ENCODE measurements at places on chromosomes 6 and 20.

GRCh38 chr20:3686867-3687321, 5.1 kb upstream of the ADAM33 start:
- DNase-seq: no peak

DNA sequence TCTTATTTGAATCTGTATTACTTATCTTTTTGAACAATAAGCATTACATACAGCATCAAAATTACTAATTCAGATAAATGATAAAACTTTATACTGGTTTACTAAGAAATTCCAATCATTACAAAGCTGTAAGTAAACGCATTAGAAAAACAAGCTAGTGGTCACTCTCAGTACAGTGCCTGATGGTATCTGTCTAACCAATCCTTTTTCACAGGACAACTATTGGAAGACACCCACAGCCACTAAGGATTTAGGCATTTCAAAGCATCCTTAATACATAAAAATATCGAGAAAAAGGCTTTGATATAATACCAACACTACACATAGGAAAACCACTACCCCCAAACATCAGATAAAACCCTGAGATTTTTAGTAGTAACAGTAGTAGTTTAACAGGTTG, 2.6 kb downstream of the CD164 start:
- DNase-seq: no peak

DNA sequence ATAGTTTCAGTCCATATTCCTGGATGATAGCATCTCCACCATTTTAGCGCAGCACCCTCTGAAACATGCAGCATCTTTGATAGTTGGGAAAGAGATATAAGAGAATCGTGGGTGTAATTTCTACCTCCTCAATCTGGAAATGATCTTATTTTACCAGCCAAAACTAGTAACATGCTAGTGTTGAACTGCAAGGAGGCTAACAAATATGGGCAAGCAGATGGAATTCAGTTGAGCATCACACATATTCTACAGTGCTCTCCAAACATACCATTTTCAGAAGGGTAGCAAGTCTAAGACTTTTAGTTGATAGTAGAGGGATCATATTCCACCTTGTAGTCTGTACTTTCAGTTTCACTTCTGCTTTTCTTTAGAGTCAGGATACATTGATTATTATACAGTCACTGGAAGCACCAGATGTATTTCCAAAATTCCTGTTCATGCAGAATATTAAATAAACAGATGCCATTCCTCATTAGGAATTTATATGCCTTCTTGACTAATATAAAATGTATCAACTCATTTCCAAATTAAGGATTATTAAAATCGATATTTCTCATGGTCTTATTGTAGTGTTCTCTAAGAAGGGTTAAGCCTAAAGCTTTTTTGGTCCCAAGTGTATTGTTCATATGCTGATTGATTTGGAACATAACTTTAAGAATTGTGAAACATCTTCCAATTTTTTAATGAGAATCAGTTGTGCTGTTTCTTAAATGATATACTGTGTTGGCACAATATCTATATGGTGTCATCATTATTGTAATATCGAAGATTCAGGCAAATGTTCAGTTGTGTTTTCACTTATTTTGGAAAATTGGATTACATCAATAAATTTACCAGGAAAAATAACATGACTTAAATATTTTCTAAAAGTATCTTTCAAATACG, 362.0 kb downstream of the CENPW start:
- DNase-seq: no peak

DNA sequence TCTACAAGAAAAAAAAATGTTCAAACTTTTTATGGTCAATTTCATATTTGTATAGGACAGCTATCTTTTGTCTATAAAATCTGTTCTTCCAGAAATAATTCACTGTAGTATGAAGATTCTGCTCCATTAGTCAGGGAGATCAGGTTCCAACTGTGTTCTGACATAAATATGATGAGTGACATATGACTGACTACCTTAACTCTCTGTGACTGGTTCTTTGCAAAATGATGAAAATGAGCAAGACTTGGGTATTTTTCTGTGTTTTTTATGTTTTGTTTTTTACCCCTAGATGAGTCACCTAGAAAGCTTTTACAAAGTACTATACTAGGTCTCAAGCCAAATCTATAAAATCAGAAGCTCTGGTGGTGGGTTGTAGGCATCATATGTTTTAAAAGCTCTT, 229.6 kb downstream of the MMUT start:
- DNase-seq: no peak

GRCh38 chr6:163260111-163260895, 154.2 kb upstream of the QKI start:
- DNase-seq: no peak

DNA sequence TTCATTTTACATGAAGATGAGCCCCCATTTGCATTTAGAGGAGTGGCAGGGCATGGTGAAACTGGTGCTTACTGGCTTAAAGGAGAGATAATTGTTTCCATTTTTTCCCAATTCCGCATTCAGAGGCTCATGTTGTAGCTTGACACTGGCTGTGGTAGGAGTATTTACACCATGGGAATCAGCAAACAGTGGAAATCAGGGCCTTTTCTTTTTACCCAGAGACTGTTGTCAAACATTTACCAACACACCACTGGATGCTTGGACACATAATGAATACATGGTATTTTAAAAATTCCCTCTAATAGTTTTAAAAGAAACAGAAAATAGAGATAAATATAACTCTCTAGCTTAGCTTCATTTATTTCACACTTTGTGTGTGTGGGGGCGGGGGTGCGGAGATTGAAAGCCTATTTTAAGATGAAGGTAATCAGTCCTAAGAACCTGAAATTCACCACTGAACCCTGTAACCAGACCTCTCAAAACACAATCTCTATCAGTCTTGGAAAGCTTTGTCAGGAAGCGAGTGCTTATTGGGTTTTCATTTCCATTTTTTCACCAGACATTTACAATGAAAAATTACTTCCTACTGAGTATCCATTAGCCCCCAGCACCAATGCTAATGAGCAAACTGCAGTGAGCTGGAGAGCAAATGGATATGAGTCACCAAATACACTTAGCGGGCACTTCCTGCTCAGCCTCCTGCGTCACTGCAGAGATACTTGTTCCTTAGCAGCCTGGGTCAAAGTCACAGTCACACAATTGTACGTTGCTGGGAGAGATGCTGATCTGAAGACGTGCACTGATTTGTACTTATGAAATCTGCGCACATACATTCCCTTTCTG, 532.0 kb downstream of the BCKDHB start:
- DNase-seq: no peak

GRCh38 chr6:110250838-110251237, 70.6 kb downstream of the CDC40 start:
- DNase-seq: no peak

GRCh38 chr6:144543006-144543871, 258.1 kb downstream of the UTRN start:
- DNase-seq: no peak

DNA sequence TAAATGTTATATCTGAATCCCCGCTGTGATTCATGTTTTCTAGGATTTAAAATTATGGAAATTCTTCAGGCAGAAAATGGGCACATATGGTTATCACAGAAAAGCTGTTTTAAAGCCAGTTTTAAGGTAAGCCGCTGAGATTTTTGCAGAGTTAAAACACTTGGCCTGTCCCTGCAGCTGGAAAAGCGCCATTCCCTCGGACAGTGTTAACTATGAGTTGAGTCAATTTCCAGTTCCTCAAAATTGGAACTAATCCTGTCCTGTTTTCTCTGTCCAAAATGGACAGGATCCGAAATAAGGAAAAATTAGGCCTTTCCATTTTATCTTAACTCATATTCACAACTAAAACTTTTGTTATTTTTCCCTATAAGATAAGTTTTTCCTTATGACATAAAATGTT, 225.2 kb downstream of the SAMD5 start:
- no peak for DNase-seq

DNA sequence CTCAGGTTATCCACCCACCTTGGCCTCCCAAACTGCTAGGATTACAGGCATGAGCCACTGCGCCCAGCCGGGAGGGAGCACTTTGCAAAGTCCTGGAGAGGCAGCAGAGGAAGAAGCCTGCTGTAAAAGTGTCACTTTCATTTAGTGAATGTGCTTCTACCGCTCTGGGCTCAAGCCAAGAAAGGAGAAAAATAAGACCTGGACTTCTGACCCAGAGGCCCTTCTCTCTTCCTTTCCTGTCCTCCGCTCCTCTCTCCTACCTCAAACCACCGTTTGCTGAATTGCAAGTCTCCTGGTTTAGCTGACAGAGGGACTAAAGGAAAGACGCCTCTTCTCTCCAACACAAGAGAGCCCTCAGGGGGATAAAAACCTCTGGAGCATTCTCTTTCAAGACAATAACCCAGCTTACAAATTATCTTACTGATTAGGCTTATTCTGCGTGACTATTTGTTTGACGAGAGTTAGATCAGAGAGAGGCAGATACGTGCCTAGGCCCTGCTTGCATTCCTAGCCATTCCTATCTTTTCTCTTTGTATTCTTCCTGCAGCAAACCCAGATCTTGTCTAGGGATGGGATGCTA, 84.2 kb upstream of the SLC22A23 start:
- DNase-seq: no peak

GRCh38 chr20:22597303-22597702, 12.9 kb upstream of the FOXA2 start:
- DNase-seq: no peak

GRCh38 chr6:141394125-141394536, 738.6 kb upstream of the GJE1 start:
- no peak for DNase-seq

DNA sequence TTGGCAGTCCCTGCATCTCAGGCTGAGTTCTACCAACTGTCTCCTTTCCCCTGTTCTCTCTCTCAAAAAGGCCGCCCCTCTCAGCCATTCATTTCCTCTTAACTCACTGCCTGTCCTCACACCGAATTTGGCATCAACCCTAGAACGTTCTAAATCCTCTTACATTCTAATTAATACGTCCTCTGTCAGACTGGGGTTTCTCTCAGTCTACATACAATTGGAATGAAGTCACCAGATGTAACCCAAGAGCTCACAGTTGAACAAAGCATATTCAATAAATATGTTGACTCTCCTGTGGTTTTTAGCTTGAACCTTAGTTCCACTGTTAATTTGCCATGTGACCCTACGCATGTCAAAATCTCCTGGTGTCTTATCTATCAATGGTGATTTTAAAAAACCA, 269.6 kb downstream of the CLIC5 start:
- DNase-seq: no peak

DNA sequence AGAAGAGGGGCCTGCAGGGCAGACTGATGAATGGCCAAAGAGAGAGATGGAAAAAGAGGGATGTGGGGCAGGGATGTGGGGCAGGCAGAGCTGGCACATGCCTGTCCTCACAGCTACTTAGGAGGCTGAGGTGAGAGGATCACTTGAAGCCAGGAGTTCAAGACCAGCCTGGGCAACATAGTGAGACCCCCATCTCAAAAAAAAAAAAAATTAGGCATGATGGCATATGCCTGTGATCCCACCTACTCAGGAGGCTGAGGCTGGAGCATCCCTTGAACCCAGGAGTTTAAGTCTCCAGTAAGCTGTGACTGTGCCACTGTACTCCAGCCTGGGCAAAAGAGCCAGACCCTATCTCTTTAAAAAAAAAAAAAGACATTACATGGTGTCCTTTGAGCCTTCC, 34.8 kb downstream of the RNF8 start:
- DNase-seq: no peak

- DNase-seq: no peak
These were observed 238.6 kb downstream of the BTBD3 start for GRCh38 chr20:12156252-12156651.

DNA sequence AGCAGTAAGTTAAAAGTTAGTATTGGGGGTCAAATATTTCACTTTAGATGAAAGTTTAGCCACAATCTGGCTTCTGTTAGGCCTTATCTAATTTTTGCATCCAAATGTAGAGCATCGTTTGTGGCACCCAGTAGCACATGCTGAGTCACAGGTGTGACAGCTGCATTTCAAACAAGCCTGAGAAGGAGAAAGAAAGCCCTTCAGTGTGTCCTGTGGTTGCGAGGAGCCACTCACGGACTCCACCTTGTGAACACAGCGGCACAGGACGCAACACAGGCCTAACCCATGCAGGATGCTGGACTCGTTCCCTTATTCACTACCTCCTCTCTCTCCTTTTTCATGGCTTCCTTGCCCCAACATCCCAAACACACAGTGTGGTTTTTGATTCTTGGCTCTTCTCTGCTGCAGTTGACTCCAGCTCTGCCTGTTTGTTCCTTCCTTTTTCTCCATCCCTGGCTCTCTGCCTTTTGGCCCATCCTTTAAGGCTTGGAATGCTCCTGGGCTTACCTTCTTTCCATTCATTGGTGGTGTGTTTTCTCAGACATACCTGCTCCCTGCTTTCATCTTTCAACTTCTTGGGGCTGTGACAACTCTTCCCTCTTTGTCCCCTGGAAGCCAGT, 124.2 kb downstream of the SLC16A10 start:
- DNase-seq: no peak

GRCh38 chr20:46377518-46377917, 28.9 kb downstream of the ELMO2 start:
- DNase-seq: no peak

- DNase-seq: no peak
These were observed 2.0 kb downstream of the ATXN1 start for GRCh38 chr6:16759181-16759645.

Measured in stimulated activated CD8-positive, alpha-beta memory T cell treated with anti-CD3 and anti-CD28 coated beads, Interleukin-4, amount 100 ng/mL, for 48 hours (primary cell).